ENCODE measurements at places on chromosomes 2 and 18.

- no peak for DNase-seq
These were observed 319.1 kb downstream of the CTNNA2 start for GRCh38 chr2:79831961-79832360.

GRCh38 chr2:4576075-4576474 lies 872.7 kb downstream of the DCDC2C start:
- no peak for DNase-seq

GRCh38 chr2:172693037-172693436 lies 42.6 kb upstream of the RAPGEF4 start:
- peak; percentile 46 for DNase-seq

DNA sequence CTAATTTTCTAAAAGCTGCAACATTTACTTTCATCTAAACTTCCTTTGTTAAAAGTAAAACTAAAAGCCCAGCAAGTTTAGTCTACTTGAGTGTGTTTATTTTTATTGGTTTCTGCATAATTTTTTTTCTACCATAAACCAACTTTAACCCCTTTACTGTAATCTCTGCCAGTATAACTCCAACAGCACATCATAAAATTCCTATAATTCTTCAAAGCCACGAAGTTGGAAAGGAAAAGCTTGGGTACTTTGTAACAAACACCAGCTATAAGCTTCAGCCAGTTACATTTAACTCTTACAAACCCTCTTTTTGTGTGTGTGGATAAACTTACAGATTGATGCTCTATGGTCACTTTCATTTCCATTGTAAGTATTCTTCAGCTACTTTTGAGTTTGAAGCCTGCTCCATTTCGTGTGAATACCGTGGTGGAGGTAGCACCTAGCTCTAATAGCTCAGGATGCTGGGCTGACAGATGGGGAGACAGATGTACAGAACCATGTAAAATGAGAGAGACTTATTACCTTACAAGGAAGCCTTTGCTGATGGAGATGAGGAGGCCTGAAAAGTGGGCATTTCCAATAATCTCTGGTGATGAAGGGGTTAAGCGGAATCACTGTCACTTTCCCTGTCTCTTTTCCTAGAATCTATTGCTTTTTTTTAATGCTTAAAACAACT lies 42.5 kb downstream of the ZEB2 start:
- DNase-seq = no peak

DNA sequence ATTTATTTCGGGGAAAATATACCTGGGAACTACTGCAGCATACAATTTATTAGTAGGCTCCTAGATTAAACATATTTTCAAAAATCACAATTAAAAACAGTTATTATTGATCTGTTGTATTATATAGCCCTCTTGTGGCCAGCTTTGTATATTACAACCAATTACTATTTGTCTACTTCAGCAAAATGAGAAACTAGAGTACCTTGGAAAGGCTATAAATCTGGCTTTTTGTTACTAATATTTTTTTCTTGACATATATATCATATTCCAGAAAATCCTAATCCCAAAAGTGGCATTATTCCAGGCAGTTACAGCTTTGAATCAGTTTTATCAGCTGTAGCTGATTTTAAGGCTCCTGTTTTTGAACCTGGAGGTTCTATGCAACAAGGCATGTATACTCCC lies 101.2 kb downstream of the UBR3 start:
- DNase-seq = peak; percentile 72

- no peak for DNase-seq
These were observed 1566.9 kb upstream of the PIK3C3 start for GRCh38 chr18:40388121-40388520.

DNA sequence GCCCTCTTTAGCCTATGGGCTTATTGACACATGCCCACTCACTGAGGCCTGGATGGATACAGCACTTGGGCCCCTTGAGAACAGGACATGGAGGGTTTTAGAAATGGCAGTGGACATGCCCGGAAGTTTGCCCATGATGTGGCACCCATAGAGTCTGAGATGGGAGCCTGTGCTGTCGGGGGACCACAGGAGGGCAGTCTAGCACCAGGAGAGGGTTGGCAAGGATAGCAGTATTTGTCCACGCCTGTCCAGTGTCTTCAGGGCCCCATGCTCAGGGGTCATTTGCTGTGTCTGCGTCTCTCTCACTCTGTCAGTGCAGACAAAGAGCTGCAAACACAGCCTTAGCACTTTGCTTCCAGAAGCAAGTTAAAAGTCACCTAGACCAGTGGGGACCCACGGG lies 48.7 kb downstream of the IL1RL2 start:
- DNase-seq = peak; percentile 27

GRCh38 chr2:63842149-63843061 lies 709 bp downstream of the UGP2 start:
- peak; percentile 32 for DNase-seq

DNA sequence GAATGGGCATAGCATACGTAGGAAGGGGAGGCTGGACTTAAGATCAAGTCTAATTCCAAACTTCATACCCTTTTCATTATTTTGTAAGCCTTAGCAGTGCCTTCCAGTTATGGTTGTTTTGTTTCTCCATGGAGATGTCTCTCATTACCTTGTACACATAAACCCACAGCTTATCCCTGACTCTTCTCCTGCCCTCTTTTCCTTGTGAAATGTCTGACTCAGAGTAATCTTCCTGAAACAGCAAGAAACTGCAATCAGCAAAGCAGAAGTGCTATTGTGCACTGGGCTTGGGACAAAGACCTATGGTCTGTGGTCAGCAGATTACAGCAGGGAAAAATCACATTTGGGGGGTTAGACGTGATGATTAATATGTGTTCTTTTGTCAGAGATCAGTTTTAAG lies 176.7 kb downstream of the IKZF2 start:
- DNase-seq = no peak

- no peak for DNase-seq
These were observed 128.2 kb upstream of the DLX2 start for GRCh38 chr2:172230889-172231401.

- no peak for DNase-seq
These were observed 20.6 kb upstream of the CAVIN2 start for GRCh38 chr2:191867507-191867847.

- no peak for DNase-seq
These were observed 12.8 kb upstream of the MATN3 start for GRCh38 chr2:20025065-20025786.

DNA sequence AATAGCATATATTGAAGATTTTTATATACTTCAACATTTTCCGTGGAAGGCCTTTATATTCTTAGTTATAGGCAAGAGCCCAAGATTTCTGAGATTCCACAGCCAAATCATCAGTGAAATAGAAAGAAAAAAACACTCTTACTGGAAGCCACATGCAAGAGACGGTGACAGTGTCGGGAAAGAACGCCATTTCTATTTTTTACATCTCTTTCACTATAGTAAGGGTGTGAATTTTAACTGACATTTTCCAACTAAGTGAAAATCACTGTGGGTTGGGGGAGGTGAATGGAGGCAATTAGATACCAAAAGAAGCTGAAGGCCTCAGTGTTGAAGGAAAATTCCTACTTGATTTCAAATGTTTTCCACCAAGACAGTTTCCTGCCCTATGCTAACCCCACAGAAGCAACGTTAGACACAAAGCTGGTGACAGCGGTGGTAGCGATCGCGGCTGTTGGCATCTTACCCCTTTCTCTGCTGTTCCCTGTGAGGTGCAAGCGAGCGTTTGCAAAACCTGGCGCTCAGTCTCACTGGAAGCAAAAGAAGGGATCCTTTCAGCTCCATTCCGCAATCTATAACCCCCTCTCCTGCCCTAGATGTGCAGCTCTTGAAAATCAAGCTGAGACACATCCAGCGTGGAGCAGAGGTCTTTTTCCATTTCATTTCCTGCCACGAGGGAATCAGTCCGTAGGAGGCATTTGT lies 20.0 kb downstream of the ID2 start:
- no peak for DNase-seq

DNA sequence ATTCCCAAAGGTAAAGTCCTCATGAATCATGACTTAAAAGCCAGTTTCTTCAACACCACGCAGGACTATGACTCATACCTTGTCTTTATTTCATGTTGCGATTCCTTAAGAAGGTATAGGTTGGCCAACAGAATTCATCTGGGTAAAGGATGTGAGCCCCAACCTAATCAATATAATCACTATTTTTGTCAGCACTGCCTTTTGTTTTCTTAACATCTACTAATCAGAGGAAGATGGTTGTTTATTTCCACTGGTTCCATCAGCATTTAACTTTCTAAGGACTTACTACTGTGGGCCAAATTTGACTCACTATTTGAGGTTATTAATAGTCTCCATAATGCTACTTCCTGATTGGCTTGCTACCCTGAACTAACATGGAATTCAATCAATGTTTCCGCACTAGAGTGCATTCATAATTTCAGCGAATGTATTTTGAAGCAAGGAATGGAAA lies 78.6 kb downstream of the SCG2 start:
- DNase-seq = no peak

DNA sequence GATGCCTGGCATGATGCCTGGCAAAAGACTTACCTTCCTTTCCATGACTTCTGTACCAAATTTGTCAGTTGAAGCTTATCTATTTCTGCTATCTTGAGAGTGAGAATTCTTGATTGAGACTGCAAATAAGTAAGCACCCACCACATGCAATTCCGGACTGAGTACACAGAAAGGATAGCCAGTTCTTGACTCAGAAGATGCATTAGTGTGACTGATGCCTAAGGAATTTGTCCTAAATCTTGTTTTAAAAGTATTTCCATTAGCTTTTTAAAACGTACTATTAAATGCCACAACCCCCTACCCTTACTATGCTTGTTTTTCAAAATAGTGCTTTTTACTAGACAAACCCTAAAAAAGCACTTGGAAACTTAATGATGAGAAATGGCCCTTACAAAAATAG lies 545 bp downstream of the MPP4 start:
- DNase-seq = no peak

- DNase-seq = no peak
These were observed 117.8 kb downstream of the NFATC1 start for GRCh38 chr18:79513381-79514081.

DNA sequence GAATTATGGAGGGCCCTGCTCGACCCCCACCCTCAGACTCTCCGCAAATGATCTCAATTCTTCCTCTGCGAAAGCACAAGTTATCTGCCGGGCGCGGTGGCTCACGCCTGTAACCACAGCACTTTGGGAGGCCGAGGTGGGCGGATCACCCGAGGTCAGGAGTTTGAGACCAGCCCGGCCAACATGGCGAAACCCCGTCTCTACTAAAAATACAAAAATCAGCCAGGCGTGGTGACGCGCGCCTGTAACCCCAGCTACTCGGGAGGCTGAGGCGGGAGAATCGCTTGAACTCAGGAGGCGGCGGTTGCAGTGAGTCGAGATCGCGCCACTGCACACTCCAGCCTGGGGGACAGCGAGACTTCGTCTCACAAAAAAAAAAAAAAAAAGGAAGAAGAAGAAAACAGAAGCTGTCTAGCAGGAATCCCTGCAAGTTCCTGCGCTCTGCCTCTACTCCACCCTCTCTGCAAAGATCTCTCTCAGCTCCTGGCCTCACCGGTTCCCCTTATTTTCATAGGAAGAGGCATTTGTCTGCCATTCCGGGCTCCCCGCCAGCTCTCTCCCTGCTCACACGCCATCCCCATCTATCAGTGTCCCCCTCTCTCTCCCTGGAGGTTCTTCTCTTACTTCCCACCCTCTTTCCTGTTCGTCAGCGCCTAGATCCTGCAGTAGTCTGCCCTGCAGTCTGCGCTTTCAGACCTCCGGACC lies 13.5 kb upstream of the COLEC12 start:
- DNase-seq = no peak

DNA sequence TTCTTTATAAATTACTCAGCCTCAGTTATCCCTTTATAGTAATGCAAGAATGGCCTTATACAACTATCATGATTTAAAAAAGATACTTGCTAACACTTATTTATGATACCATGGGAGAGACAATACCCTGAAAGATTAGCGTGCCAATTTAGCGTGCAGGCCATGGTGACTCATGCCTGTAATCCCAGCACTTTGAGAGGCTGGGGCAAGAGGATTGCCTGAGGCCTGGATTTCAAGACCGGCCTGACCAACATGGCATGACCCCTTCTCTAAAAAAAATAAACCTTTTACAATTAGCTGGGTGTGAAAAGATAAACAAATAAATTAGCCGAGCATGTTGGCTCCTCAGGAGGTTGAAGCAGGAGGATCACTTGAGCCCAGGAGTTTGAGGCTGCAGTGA lies 493.4 kb upstream of the FSIP2 start:
- no peak for DNase-seq

DNA sequence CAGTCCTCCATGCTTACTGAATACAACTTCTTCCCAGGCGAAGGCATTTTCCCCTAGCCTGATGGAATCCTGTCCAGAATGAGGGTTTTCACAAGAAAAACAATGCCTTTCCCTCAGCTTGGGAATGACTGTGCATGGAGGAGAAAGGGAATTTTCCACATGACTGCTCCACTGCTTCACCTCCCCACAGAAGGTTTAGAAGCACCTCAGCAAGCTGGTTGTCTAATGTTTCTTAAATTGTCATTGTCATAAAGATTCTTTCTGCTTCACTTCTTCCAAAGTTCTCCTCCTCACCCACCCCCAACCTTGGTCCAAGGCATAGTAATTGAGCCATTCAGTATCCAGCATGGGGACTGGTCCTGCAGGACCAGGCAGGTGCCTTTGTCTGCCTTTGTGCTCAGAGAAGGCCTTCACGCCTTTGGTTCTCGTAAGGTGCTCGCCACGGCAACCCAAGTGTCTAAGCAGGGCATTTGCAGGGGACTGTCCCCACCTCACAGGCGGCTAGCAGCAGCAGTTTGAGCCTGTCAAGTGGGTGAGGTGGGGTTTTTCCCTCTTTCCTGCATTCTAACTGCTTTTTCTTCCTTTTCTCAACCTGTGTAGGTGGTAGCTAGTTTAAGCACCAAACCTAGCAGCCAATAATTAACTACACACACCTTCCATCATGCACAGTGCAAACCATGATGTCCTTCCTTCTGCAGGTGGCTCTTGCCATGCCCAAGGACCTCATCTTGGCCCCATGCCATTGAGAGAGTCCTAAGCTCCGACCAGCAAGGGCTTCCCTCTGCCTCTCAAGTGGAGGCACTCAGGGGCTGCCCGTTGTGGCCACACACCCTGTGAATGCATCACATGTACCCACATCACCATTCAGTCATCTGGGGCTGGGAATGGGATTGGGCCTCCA lies 65.7 kb upstream of the BCL2L11 start:
- DNase-seq = no peak

DNA sequence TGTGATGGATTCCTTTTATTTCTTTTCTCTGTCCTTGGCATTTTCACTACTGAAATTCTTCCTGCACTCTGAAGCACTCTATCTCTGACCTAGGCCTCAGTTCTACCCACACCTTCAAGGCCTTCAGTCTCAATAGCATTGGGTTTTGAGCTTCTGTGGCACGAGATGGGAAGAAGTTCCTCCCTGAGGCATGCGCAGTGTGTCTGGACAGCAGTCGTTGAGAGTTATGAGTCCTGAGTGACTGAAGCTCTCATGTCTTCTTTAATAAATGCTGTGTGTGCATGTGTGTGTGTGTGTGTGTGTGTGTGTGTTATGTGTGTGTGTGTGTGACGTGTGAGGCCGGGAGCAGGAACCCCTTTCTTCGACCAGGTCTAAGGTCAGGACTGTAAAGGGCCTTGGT lies 95.8 kb upstream of the DAPL1 start:
- no peak for DNase-seq

All from Kasumi-1 (cell line).